ENCODE measurements at places on chromosomes 3 and 15.

DNA sequence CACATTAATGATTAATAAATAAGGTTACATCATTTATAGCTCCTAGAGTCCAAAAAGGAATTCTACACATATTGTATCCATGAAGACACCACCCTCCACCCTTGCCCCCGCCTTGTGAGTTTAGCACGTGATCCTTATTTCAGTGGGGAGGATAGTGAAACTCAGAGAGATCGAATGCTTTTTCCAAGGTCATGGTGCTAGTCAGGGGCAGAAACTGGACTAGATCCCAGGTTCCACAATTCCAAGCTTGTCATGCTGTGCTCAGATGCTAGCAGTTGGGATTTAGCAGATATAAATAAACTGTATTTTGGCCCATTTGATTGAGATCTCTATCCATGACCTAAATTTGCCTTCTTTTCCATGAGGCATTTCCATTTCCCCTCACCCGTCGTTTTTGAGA is 227.4 kb upstream of the THRB start:
- no peak for DNase-seq

- no peak for DNase-seq
Observed at GRCh38 chr3:155362808-155363689, 69.6 kb upstream of the STRIT1 start.

- no peak for DNase-seq
Observed at GRCh38 chr3:114436182-114436581, 142.4 kb downstream of the TIGIT start.

- no peak for DNase-seq
Observed at GRCh38 chr3:7574435-7574834, 713.5 kb downstream of the GRM7 start.

DNA sequence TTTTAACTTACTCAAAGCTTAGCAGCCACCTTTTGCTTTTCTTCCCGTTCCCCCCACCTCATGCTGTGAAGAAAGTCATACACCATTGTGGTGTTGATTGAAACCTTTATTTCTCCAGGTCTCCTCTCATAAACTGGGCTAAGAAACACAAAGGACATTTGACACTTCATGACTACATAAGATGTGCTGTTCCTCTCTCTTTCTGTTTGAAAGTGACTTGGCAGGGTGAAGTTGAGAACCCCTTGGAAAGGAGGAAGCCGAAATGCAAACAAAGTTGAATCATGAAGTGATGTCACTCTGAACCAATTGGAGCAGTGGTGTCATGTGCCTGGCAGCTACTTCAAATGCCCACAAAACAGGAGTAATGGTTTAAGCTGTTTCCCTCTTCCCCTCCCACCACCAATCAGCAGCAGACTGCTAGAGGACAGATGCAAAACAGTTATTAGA is 174.7 kb downstream of the IGF1R start:
- peak; percentile 61 for DNase-seq

DNA sequence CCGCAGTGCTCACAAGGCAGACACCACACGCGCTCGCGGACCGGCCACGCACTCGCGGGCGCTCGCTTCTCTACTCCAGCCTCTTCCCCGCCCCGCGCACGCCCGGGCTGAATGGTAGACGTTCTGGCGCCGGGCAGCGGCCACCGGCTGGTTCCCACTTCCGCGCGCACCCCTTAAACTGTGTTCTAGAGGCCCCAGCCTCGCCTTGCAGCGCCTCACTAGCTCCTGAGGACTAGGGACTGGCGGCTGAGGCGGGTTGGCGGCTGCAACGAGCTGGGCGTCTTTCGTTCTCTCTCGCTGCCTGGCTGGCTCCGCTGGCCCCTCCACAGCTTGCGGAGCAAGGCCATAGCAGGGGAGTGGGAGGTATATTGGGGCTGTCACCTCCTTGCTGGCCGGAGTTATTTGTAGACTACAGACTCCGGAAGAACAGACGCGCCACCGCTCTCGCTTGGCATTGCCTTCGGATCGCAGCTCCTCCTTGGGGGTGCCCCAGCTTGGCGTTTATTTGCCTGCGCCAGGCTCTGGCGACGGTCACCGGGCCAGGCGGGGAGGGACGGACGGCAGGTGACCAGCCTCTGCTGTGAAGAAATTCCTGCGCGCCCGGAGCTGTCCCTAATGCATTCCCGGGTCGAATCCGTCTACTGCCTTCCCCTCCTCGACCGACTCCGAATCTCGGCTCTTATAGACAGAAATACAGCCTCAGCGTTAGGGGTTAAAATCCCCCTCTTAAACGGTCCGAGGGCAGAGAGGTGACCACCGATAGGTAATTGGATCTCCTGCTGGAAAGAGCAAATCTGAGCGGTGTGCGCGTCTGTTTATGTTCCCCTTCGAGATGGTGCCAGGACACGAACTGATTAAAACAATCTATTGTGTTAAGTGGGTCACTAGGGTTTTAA is 1.3 kb downstream of the GREM1 start:
- DNase-seq: no peak

GRCh38 chr15:61196711-61197586 is 32.2 kb downstream of the RORA start:
- no peak for DNase-seq

- DNase-seq: no peak
Observed at GRCh38 chr3:122377975-122378374, 5.1 kb downstream of the MIX23 start.

DNA sequence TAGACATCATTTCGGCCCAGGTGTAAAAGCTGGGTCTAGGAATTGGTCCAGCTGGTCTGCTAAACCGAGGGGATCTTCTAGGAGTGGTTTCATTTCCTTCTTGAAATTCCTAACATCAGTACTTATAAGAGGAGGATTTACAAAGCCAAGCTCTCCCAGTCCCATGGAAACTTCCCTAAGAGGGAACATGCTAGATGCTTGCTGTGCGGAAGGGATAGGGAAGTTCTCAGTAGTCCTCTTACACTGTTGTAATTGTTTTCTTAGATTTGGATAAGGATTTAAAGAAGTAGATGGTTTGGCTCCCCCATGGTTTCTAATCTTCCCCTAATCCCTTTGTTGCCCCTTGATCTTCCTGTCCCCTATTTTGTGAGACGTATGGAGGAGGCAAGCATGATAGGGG is 89.7 kb upstream of the XCR1 start:
- DNase-seq: no peak

- no peak for DNase-seq
Observed at GRCh38 chr3:13546667-13547171, 2.2 kb upstream of the FBLN2 start.

DNA sequence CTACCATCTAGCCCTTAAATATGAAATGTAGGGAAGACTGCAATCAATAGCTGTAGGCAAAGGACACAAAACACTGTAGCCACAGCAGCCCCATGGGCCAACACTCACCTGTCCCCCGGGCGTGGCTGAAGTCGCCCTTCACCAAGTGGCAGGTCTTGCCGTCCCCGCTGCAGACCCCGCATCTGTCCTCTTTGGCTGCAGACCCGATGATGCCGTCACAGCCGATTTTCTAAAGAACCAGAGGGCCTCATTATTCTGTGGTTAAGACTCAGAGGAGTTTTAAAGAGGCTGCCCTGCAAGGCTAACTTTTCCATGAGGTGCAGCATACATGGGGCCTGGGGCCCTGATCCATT is 245.6 kb downstream of the ADAMTS17 start:
- DNase-seq: no peak

DNA sequence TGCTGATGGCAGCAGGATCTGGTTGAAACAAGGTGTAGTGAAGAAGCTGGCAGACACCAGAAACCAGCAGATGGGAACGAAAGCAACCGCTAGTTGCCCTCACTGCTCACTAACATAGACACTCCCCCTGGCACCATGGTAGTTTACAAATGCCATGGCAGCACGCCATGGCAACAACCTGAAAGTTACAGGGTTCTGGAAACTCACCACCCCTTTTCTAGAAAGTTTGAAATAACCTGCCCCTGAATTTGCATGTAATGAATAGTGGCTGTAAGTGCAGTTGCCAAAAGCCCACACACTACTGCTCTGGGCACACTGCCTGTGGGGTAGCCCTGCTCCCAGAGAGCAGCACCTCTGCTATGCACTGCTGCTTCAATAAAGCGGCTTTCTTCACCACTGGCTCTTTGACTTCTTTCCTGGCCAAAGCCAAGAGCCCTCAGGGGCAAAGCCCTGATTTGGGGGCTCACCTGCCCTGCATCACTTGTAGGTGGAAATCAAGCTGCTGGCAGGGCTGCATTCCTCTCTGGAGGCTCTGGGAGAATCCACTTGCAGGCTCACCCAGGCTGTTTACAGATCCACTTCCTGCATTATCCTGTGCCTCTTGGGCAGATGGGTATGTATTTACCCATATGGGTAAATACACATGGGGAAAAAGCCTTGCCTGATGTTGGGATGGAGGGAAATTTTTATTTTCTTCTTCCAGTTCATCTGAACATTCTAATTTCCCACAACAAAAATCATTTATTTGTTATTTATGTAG is 2.0 kb upstream of the GP9 start:
- no peak for DNase-seq

DNA sequence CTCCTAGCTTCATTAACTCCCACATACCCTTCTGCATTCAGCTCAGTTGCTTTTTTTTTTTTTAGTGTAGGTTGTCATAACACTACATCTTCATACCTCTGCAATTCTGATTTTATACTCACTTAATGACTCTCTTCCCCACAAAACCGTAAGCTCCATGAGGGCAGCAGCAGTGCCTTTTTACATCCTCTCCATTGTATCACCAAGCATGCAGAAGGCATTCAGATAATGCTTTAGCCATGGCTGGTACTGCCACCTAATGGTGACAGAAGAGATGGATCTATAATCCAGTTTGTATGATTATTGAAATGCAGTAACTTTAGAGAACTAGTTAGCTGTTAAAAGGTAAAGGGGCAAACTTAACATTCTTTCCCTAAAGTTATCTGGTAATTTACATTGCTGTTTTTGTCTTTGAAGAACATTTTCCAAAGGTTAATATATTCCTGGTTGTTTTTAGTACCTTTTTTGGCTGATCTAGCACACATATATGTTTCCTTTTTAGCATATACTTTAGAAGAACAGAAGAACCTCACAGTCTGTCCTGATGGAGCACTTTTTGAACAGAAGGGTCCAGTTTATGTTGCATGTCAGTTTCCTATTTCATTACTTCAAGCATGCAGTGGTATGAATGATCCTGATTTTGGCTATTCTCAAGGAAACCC is 36.8 kb downstream of the ATP1B3 start:
- DNase-seq: peak; percentile 6

DNA sequence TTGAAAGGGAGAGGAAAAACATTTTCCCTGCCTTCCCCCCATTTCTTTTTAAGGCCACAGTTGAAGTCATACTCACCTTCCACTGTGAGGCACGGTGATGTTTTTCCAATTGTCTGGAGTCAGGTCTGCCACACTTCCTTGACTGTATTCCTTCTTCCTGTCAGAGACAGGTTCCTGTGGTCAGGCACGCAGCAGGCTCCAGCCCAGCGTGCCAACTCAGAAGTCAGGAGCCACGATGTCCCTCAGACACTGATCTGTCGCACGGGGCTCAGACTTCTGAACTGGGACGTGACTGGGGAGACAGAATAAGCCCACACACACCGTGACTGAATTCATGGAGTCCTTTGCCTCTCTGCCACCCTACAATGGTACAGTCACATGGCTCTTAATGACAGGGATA is 41.2 kb upstream of the ADAMTS9 start:
- no peak for DNase-seq

DNA sequence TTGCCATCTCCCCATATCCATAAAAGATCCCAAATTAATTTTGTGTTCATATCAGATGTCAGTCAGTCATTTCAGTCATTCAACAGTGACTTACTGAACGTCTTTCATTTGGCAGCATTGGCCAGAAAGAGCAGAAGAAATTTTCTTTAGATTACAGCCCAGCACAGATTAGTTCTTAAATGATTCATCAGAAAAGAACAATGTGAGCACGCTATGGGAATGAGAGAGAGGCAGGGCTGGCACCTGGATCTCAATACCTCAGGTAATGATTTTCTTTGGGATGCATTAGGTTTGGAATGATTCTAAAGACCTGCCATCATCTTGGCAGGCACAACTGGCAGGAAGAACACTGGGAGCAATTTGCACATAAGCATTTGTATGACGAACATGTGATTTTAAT is 41.6 kb downstream of the FBN1 start:
- DNase-seq: no peak

GRCh38 chr15:100987143-100987542 is 68.0 kb downstream of the LRRK1 start:
- no peak for DNase-seq

DNA sequence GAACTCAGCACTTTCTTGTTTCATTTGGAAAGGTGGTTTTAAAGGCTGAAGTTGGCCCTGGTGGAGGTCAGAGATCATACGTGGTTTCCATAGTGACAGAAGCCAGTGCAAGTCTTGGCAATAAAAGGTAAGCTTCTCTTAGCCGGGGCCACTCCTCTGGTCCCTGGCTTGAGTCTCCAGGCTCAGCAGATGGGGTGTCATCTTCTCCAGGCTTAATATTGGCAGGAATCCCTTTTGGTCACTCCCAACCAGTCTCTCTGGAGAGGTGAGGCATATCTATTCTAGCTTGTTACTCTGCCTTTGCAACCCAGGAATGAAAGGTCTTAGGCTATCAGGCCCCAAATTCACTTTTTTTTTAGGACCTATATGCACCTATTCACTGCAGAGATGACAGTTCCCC is 4.8 kb downstream of the CYP19A1 start:
- no peak for DNase-seq

- peak; percentile 75 for DNase-seq
Observed at GRCh38 chr15:52567871-52568600, 794 bp downstream of the ARPP19 start.

DNA sequence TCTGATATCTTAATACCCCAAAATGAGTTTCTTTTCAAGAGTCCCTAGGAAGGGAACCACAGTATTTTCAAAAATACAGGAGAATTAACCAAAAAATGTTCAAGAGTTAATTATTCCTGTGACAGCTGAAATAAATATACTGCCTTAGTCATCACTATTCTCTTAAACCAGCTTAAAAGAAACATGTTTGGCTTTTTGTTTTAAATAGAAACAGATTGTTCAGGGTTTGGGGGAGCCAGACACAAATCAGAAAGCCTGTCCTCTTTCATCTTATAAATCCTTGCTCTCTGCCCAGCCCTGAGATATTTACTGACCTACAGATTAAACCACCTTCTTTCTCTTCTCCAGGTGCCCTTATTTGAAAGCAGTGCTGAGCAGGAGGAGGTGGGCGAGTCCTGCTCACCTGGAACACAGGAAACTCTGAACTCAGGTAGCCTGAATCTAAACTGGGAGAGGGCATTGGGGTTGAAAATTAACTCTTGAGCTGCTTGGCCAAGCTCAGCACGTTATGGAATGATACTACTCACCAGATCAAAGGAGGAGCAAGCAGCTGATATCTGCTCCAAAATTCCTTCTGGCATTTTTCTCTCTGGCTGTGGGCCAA is 84.1 kb upstream of the SPRED1 start:
- no peak for DNase-seq

- peak; percentile 60 for DNase-seq
Observed at GRCh38 chr3:78919021-78919755, 848.6 kb downstream of the ROBO1 start.

- DNase-seq: peak; percentile 57
Observed at GRCh38 chr15:59313641-59314332, 58.9 kb downstream of the MYO1E start.

DNA sequence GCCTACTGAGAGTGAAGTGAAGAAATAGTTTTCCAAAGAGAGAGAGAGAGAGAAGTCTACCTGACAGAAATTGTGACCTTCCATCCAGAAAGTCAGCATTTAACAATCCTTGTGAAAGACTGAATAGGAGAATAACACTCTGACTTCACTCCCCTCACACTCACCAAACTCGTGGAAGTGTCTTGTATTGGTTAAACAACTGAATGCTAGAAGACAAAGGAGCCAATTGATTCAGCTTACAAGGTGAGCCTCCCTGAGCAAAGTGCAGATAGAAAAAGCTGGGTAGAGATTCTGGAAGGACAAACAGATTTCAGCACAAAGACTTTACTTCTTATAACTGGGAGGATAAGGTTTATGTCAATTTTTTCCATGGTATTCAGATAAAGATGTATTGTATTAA is 40.8 kb upstream of the OSTN start:
- no peak for DNase-seq
